ENCODE measurements at places on chromosomes 4 and X.

DNA sequence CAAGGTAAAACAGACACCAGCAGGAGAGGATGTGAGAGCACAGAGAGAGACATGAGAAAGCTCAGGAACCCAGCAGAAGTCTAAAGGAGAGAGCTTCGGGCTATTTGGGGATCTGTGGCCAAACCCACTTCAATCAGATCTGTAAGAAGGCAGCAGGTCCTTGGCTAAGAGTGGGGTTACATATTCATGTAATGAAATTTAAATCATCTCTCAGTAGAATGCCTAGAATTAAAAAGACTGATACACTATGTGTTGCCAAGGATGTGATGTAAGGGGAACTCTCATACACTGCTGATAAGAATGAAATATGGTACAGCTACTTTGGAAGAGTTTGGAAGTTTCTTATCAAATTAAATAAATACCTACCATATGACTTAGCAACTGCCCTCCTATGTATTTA, 35.8 kb downstream of the PDE5A start:
- DNase-seq: no peak

- no peak for DNase-seq
Measured at GRCh38 chr4:182698212-182698611, 219.0 kb downstream of the DCTD start.

- no peak for DNase-seq
Measured at GRCh38 chr4:2301806-2302205, 39.9 kb upstream of the MXD4 start.

DNA sequence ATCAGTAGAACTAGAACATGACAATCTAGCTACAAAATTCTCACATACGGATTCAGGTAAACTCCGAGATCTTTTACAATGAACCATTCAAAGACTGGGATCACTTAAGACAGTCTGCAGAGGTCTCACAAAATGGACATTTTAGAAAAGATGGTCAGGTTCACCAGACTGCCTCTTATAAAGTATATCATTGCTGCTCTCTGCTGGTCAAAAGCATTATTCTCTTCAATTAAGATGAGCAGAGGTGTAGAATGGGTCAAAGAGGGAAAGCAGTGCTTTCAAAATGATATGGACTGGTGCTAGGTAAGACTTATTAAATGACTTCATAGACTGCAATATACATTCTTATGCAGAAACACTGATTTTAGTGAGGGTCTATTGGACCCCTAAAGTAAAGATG, 434.7 kb downstream of the PACRGL start:
- DNase-seq: no peak

DNA sequence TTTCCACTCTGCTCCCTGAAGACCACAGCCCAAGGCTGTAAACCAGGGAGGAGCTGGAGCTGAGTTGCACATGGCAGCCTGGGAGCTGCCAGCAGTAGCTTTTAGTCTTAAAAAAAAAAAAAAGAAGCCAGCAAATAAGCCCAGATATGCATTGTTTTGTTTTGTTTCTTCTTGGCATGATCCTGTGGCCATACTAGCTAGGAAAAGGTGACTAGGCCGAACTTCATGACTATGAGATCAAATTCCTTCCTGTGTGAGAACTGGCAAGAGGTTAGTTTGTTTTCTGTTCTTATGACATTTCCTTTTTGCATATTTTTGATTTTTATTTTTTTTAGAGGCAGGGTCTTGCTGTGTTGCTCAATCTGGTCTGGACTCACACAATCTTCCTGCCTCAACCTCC, 323.3 kb downstream of the DCTD start:
- DNase-seq: no peak

GRCh38 chr4:128527351-128527750, 239.7 kb upstream of the PGRMC2 start:
- DNase-seq: no peak

DNA sequence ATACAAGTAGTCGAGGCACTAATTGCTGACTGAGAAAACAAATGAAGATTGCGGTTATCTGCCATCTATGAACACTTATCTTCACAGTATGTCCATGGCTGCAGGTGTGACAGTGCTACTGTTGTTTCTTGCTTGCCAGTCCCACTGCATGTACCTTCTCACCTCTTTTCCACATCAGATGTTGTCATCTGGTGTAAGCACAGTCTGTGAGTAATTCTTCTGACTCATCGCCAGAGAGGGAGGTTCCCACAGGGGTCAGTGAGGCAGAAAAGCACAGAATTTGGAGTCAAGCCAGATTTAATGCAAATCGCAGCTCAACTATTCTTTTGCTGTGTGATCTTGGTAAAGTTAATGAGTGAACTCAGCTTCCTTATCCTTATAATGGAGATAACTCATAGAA, 144.4 kb downstream of the GLRA2 start:
- DNase-seq: peak; percentile 17

- DNase-seq: no peak
Measured at GRCh38 chr4:182429896-182430295, 186.7 kb downstream of the TENM3 start.

GRCh38 chrX:138748480-138748879, 37.0 kb upstream of the FGF13 start:
- peak; percentile 28 for DNase-seq

- no peak for DNase-seq
Measured at GRCh38 chrX:13649838-13650237, 3.1 kb upstream of the TCEANC start.

DNA sequence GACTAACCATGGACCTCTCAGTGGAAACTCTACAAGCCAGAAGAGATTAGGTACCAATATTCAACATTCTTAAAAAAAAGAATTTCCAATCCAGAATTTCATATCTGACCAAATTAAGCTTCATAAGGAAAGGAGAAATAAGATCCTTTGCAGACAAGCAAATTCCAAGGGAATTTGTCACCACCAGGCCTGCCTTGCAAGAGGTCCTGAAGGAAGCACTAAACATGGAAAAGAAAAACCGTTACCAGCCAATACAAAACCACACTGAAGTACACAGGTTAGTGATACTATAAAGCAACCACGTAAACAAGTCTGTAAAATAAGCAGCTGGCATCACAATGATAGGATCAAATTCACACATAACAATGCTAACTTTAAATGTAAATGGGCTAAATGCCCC, 156.6 kb downstream of the FAM13A start:
- no peak for DNase-seq

DNA sequence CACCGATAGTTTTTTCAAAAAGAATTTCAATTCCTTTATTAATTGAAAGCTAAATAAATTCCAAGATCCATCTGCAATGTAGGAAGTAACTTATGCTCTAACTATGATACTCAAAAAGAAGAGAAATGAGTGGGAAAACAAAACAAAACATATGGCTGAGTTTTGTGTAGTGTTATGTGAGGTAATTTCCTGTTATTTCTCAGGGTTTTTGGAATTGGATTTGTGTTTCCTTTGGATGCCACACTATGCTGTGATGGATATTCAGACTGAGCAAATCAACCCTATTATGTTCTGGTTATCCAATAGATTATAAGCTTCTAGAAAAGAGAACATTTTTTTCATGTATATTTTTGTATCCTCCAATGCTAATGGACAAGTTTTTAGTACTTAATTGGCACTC, 73.4 kb upstream of the RAPGEF2 start:
- DNase-seq: no peak

GRCh38 chr4:10623241-10623640, 61.3 kb downstream of the CLNK start:
- no peak for DNase-seq

DNA sequence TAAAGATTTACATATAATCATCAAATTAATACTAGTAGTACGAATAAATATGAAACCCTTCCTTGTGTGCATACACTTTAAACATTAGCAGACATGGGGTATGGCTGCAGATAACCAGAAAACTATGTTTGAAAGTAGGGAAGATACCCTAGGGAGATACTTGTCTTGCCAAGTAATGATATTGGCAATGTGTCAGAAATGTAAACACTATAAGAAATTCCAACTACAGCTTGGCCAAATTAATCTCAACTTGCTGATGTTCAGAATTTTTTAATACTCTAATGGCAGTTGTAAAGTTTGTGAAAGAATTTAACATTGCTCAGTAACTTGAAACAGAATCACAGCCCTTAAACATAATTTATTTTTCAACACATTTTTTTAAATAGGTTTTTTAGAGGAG, 27.4 kb upstream of the HPGD start:
- DNase-seq: no peak

DNA sequence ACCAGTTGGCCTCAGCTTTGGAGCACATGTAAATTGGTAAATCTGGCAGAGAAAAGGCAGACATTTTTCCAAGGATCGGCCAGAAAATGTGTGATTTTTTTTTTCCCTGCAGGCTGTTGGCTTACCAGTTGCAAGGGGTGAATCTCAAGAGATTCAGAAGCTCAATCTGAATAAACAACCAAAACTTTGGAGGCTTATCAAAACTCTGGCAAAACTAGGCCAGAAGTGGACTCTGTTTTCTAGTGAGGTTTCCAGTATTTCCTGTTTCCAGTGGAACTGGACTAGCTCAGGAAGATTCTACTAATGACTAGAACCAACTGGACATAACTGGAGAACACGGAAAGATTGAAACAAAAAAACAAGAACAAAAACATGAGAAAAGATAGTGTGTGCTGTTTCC, 191.3 kb downstream of the SMIM20 start:
- no peak for DNase-seq

- no peak for DNase-seq
Measured at GRCh38 chr4:3708103-3708510, 58.1 kb upstream of the ADRA2C start.

DNA sequence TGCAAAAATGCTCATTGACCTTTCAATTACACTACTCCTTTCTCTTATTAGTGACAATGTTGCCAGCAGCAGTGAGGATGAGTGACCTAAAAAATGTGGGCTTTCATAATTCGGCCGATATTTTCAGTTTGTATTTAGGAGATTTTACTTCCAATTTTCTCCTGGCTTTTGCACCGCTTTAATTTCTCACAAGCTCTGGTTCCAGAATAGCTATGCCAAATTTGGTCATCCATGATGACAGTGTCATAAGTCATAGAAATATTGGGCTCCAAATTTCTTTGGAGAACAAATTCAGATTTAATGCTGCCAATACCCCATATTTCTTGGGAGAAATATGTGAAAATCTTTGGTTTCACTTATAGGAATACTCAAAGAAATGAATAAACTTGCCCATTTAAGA, 187.7 kb upstream of the HCCS start:
- no peak for DNase-seq

GRCh38 chrX:151790481-151791160, 56.1 kb downstream of the CNGA2 start:
- DNase-seq: no peak

DNA sequence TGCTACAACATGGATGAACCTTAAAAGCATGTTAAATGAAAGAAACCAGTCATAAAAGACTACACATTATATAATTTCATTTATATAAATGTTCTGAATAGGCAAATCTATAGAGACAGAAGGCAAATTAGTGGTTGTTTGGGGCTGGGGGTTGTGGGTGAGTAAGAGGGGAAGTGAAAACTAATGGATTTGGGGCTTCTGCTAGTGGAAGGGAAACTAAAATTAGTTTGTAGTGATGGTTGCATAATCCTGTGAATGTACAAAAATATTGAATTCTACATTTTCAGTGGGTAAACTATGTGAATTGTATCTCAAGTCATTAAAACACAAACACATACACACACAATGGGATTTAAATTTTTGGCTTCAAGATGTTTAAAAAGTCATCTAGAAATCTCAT, 25.4 kb upstream of the LIMCH1 start:
- DNase-seq: no peak

GRCh38 chr4:11463707-11464106, 35.0 kb upstream of the HS3ST1 start:
- DNase-seq: no peak

DNA sequence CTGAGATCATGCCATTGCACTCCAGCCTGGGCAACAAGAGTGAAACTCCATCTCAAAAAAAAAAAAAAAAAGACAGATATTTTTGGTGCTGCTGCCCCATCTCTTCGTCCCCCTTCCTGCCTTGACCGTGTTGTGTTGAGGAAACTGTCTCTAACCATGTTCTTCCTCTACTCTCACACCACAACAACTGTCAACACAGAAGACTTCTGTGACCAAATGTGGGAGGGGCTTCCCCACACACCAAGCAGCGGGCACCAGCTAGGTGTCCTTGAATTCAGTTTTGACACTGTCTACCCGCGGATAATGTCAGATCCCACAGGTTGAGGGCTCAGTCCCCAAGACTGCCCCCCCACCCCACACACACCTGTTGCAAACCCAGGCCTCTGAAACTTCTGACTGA, 104.7 kb upstream of the BCOR start:
- peak; percentile 26 for DNase-seq

DNA sequence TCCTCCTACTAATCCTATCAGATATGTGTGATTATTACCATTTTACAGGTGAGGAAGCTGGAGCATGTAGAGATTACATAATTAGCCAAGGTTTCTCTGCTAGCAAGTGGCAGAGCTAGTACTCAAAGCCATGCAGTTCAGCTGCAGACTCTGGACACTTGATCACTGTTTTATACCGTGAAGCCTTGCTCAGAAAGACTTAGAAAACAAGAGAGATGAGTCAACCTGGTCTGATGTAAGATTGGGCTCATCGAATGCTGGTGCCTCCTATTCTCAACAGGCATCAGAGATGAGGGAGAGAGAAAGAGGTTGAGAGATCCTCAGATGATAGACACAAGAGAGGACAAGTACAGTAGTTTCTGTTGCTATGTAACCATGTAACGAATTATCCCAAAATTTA, 19.0 kb upstream of the PDE5A start:
- DNase-seq: no peak
